ENCODE measurements at places on chromosomes 6 and 20.

DNA sequence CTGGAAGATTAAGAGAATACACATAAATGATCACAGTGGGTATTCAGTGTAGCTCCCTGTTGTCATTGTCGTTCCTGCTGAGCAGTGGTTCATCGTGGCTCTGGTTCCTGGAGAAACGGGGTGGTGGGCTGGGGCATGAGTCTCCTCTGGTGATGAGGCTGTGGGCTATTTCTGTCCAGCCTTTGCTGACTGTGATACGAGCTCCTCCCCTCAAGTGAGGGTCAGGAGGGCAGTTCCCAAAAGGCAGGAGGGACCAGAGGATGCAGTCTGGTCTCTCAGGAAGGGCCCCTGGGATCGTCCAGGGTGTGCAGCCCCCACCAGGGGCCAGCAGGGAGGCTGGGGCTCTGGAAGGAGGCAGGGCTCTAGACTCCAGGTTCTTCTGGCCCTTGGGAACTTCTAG lies 31.1 kb upstream of the DLGAP4 start:
- no peak for DNase-seq

DNA sequence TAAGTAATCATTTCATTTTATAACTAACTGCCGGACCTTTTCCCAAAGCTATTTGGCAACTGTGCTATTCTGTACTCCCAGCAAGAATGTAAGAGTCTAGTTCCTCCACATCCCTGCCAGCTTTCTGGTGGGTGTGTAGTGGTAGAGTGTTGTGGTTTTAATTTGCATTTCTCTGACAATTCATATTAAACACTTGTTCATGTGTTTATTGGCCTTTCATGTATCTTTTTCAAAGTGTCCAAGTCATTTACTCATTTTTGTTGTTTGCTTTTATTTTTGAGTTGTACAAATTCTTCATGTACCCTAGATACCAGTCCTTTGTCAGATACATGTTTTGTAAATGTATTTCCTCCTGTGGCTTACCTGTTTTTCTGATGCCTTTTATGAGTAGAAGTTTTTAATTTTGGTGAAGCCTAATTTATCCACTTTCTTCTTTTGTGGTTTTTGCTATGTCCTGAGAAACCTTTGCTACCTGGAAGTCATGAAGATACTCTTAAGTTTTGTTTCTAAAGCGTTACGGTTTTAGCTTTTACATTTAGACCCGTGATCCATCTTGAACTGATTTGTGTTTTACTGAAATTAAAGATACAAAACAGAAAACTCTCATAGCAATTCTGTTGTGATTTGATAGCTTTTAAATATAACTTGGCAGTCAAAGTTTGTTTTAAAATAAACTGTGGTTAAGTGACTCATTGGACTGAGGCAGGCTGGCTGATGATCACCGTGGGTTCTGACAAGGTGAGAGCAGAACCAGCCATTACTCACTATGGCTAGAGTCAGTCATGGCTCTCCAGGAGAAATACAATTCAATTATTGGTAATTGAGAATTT lies 8.0 kb downstream of the MYLIP start:
- DNase-seq = no peak

DNA sequence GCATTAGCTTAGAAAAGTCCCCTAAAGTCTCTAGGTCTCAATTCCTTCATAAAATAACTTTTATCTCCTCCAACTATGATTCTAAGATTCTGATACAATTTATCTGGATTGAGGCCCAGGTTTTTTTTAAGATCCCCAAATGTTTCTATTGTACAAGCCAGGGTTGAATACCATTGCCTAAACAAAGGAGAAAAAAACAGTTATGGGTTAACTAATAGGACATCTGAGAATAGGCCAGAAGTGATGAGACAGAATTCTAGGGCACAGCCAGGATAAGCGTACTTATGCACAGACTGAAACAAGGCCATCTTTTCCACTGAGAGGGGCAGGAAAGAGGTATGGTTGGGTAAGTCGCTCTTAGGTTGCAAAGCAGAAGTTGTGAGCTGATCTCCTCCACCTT lies 26.4 kb downstream of the EPB41L2 start:
- no peak for DNase-seq

DNA sequence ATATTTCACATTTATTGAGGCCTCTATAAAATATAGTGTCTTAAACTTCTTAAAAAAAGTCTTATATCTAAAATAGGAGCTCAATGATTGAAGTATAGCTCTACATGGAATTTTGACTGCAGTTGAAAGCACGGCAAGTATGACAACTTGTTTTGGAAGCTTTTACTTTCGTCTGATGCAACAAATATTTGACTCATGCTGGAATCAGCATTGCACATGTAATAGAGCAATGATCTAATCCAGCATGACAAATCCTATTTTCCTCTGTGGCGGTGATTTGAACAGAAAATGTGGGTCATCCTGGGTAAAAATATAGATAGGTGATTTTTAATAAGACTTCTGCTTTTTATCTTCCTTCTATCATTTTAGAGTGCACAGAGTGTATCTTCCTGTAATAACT lies 111.6 kb downstream of the TINAG start:
- DNase-seq = no peak

- no peak for DNase-seq
These were observed 83.3 kb downstream of the PREX1 start for GRCh38 chr20:48744515-48744914.

GRCh38 chr6:129866256-129866655 lies 5.1 kb upstream of the TMEM244 start:
- DNase-seq = no peak

DNA sequence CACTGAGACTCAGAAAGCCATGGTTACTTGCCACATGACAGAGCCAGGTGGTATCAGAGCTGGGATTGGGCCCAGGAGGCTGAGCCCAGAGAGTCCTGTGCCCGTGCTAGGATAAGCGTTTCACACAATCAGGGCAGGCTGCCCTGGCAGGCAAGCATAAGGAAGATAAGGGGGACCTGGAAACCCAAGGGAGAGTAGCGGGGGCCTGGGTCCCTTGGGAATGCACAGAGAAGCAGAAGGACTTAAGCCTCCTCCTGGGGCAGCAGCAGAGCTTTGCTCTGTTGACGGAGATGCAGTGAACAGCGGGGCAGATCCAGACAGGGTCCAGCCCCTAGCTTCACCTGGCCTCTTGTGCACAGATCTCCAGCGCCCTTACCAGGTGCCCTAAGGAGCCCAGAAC lies 8.7 kb downstream of the TRIB3 start:
- DNase-seq = no peak
